ENCODE measurements at places on chromosomes 1 and 21.
A peak's percentile ranks its signal among the peaks of the same experiment; 100 is the strongest.

DNA sequence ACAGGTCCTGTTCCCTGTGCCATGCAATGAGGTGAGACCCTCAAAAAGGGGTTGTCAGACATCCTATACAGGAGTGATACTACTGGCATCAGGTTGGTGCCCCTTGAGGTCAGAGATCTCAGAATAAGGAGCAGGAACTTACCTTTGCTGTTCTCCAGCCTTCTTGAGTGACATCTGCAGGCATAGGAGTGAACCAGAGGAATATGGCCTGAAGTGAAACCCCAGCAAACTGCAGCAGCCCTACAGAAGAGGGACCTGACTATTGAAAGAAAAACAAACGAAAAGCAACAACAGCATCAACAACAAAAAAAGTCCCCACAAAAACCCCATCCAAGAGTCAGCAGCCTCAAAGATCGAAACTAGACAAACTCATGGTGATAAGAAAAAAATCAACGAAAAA is 74.5 kb downstream of the CHD1L start:
- no peak for DNase-seq

DNA sequence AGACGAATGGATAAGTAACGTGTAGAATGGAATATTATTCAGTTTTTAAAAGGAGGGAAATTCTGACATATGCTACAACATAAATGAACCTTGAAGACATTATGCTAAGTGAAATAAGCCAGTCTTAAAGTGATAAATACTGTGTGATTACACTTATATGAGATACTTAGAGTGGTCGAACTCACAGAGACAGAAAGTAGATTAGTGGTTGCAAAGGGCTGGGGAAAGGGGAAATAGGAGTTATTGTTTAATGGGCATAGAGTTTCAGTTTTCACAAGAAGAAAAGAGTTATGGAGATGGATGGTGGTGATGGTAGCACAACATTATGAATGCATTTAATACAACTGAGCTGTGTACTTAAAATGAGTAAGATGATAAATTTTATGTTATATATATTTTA is 14.7 kb upstream of the AHCYL1 start:
- DNase-seq, result no peak

DNA sequence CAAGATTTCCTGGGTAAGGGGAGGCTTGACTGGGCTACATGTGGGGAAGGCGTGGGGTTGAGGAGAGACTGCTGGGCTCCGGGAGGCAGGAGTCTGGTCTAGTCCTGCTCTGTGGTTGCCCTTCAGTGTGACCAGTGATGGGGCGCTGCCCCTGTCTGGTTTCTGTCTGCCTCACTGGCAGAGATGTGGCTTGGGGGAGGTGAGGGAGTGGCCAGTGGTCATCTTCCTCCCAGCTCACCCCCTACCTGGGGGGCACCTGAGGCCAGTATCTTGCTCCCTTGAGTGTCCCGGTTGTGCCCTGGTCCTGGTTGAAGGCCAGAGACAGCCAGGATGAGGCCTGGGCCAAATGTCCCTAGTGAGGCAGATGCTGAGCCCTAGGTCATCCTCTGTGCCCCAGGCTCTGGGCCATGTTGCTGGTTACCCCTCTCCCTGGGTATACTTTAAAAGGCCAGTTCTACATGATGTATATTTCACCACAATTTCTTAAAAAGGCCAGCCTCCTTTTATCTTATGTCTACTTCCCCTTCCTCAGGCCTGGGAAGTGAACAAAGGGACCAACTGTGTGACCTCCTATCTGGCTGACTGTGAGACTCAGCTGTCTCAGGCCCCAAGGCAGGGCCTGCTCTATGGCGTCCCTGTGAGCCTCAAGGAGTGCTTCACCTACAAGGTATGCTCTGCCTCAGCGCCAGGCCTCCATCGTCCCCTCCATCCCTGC is 10.5 kb downstream of the FAAH start:
- DNase-seq, result no peak

GRCh38 chr1:16236511-16237342 is at the start of gene CPLANE2:
CPLANE2 (minus strand) TSS chr1:16237183; CDS start chr1:16236742, 441 bp downstream.
- peak; percentile 73 for DNase-seq

GRCh38 chr21:36863260-36863659 is 103.2 kb downstream of the HLCS start:
- DNase-seq, result no peak

- no peak for DNase-seq
These were observed 78.1 kb downstream of the KCNJ15 start for GRCh38 chr21:38334866-38335265.

DNA sequence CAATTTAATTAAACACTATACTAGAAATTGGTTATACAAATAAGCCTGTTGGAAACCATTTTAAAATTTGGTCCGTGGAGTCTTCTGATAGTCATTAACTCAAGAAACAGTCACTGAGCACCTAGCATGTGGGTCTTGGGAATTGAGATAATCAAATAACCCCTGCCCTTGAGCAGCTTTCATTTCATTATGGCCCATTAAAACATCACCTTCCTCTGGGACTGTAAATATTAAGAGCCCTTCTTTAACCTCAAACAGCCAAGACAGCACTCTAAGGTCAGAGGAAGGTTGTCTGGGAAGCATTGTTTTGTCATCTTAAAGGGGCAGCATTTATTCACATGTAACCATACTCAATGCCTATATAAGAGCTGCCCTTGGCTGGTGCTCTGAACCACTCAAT is 610.3 kb upstream of the USP24 start:
- DNase-seq, result no peak

DNA sequence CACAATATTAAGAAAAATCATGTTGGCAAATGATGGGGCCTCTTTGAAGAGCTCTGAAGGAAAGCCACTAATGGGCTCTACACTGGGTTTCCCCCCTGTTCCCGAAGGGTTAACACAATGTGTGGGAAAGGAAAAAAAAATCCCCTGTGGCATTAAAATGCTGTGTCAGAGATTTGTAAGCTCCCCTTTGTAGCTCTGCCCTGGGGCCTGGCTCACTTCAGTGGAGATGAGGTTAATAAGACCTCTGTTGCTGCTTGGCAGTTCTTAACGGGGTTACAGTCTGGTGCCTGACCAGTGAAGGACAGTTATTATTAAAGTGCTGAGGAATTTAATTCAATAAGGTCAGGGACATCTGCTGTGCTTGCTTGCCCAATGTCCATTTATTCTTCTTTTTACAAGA is 129.7 kb upstream of the UBE2U start:
- DNase-seq, result no peak

GRCh38 chr21:44709426-44710293 is 1.7 kb downstream of the TSPEAR start:
- no peak for DNase-seq

- DNase-seq, result no peak
These were observed 29.2 kb downstream of the IGSF5 start for GRCh38 chr21:39774227-39774626.

GRCh38 chr1:150985179-150985825 is 3.2 kb downstream of the ANXA9 start:
- no peak for DNase-seq

All from HFF-Myc (cell line).